ENCODE measurements at places on chromosomes 16 and 17.

GRCh38 chr17:55634702-55635101 is 88.0 kb downstream of the TMEM100 start:
- DNase-seq, result no peak

DNA sequence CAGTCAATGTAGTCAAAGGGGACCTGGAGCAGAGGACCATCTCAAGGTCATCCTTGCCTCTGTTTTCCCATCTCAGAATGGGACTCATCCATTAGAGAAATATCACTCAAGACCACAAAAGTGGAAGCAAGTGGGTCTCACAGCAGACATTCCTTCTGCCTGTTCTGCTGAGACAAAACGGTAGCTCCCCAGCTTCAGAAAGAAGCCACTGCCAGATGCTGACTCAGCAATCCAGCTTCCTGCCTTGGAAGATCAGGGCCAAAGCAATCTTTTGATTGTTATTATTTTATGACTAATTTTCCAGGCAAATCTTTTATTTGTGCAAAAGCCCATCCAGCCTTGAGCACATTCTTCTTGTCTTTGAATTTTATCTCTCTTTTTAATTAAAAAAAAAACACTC is 86.8 kb downstream of the CCT6B start:
- DNase-seq, result no peak

DNA sequence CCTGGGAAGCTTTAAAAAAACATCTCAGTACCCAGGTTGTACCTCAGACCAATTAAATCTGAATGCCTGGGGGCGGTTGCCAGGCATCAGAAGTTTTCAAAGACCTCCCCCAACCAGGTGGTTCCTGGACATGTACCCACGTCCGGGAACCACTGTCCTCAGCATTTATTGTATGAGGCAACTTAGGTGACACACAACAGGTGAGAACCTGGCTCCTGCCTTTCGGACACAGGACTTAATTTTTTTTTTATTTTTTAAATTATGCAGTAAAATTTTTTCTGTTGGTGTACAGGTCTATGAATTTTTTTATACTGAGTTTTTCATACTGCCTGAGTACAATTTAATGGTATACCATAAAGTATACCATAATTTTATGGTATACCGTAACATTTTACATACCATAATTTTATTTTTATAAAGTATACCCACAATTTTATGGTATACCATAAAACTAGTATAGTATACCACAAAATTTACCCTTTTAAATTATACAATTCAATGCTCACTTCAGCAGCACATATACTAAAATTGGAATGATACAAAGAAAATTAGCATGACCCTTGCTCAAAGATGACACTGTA is 38.7 kb upstream of the DHX8 start:
- DNase-seq, result no peak

DNA sequence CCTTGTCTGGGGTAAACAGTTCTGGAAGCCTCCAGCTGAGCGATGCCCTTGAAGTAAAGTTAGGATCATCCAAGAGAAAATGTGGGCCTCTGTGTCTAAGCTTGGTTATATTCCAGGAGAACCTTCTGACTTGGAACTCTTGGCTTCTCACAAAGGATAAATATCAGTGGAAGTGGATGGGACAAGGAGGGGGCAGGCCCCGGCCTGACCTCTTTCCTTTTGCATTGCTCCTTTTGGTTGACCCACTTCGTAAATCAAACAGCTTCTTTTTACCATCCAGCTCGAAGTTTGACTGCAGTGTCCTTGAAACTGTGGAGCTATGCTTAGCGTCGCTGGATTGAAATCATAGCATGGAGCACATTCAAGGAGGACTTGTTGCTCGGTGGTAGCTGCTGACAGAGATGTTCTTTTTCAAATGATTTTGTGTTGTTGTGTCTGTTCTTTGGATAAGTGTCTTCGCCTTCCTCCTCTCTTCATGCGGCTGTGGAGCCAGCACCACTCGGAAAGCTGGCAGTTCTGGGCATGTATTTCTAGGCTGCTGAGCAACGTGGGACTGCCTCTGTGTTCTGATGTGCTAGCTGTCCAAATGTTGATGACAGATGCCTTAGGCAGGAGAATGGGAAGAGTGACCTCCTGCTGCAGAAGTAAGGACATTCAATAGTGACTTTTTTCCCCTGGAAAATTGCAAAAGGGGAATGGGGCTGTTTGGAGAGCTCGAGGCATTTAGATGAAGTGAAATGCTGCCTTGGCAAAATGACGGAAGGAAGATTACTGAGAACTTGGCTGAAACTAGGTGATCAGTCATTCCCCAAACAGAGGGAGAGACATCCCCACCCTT is 4.5 kb downstream of the MINK1 start:
- no peak for DNase-seq

DNA sequence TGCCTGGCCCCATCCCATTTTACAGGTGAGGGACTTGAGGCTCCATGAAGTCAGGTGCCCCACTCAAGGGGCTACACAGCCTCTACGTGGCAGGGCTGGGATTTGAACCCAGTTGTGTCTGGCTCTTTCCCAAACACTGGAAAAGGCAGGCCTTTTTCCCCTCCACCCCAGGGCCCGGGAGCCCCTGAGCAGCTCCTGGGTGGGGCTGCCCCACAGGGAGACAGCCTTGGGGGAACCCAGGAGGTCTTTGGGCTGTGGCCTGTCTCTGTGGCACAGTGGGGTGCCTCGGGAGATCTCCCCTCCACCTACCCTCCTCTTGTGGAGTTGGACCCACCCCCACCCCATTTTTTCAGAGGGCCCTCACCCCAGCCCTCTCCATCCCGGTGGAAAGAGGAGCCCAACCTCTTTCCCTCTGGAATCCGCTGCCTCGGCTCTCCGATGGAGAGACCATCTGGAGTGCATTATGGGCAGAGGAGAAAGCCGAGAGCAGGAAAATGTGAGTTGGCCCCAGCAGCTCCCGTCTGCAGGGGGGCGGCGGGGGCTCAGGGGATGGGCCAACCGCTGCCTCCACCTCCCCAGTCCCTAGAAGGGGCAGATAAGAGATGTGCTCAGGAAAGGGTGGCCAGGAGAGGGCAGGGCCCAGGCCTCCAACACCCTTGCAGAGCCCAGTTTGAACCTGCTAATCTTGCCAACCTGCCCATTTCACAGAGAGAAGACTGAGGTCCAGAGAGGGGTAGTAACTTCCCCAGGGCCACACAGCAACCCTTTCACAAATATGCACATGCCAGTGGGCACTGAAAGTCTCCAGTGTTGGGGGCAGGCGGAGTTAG is 15.4 kb upstream of the TMEM92 start:
- no peak for DNase-seq

DNA sequence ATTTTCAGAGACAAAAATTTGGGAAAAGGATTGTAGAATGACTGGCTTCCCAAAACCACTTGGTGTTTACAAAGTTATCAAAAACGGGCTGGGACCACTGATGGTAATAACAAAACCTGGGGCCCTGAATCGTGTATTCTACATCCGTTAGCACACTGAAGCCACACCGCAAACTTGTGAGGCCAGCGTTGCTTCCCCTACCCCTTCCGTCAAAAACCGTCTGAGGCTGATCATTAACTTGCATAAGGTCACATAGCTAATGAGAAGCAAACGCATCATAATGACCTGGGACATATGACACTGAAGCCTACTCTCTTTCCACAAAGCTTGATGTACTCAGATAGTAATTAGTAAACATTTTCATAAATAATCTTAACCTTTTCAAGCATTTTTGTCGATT is 704.3 kb downstream of the MAF start:
- no peak for DNase-seq

GRCh38 chr16:1906846-1907165 is 11.4 kb downstream of the HS3ST6 start:
- no peak for DNase-seq

DNA sequence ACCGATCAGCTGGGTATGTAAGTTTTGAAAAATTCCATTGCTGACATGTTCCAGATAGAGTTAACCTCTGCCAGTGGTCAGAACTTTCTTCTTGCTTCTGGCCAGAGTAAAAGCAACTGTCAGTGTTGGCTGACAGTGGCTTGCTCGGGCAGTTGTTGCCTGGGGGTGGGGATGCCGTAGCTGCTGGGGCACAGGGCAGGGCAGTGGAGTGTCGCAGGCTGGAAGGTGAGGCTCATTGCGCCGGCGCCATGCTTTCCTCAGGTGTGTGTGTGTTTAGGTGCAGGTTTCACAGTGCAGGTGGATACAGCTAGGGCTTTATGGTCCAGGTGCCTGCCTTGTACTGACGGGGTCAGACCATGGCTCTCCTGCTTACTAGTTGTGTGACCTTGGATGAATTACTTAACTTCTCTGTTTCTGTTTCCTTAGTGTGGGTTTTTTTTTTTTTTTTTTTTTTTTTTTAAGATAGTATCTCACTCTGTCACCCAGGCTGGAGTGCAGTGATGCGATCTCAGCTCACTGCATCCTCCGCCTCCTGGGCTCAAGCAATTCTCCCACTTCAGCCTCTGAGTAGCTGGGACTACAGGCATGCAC is 156.4 kb downstream of the SNX29 start:
- no peak for DNase-seq

- no peak for DNase-seq
Measured at GRCh38 chr17:3213587-3213986, 6.1 kb downstream of the OR1A1 start.

GRCh38 chr16:89164436-89164835 is 7.1 kb upstream of the CDH15 start:
- no peak for DNase-seq

DNA sequence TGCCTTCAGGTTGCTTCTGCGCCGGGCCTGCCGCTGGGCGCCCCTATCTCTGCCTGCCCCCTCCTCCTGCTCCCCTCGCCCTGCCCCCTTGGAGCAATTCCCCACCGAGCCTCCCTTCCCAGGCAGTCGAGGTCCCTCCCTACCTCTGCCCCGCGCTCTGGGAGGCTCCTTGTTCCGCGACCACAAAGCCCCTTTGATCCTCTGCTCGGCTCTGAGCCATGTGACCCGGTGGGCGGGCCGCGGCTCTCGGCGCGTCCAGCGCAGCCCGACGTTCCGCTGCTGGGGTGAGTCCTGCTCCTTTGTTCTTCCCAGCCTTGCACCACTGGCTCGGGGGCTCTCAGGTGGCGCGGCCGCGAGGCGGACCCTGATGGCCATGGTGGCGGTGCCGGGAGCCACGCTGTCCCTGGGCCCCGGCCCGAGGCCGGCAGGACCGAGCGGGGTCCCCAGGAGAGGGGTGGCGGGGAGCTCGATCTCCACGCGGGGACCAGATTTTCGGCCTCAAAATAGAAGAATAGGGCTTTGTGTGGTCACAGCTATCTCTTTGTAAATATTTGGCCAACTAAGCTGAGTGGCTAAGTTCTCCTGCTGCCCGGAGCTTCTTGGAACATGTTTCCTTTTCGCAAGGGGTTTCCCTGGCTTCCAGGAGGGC is 310.6 kb downstream of the SEC14L1 start:
- DNase-seq, result no peak

DNA sequence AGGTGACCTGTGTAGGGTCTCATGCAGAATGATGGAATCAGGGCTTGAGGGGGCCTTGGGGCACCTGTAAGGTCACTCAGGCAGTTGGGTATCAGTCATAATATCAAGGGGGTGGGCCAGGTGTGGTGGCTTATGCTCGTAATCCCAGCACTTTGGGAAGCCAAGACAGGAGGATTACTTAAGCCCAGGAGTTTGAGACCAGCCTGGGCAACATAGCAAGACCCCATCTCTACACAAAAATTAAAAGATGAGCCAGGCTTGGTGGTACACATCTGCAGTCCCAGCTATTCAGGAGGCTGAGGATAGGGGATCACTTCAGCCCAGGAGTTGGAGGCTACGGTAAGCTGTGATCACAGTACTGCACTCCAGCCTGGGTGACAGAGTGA is 7.5 kb downstream of the ERN2 start:
- DNase-seq, result no peak

DNA sequence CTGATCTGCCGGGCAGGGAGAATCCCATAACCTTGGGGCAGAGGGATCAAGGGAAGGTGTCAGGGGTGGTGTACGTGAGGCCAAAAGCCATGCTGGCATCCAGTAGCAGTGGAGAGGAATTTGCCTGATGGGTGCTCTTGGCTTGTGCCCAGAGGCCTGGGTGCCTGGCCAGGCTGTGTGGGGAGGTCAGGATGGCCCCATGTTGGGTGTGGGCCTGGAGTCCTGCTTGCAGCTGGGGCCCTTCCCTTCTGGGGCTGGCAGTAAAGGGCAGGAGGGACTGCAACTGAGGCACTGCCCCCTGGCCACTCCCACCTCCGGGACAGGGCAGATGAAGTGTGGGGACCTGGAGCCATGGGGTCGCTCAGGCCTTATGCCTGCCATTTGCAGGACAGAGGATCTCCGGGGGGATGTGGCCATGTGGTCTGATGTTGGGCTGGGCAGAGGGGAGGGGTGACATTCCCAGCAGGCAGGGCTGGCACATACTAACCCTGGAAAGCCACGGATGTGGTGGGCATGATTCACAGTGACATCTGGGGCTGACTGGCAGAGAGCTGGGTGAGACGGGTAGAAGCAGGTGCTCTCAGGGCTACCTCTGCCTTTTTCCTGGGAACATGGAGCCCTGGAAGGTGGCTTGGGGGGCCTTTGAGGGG is 3.5 kb downstream of the FMNL1 start:
- no peak for DNase-seq

DNA sequence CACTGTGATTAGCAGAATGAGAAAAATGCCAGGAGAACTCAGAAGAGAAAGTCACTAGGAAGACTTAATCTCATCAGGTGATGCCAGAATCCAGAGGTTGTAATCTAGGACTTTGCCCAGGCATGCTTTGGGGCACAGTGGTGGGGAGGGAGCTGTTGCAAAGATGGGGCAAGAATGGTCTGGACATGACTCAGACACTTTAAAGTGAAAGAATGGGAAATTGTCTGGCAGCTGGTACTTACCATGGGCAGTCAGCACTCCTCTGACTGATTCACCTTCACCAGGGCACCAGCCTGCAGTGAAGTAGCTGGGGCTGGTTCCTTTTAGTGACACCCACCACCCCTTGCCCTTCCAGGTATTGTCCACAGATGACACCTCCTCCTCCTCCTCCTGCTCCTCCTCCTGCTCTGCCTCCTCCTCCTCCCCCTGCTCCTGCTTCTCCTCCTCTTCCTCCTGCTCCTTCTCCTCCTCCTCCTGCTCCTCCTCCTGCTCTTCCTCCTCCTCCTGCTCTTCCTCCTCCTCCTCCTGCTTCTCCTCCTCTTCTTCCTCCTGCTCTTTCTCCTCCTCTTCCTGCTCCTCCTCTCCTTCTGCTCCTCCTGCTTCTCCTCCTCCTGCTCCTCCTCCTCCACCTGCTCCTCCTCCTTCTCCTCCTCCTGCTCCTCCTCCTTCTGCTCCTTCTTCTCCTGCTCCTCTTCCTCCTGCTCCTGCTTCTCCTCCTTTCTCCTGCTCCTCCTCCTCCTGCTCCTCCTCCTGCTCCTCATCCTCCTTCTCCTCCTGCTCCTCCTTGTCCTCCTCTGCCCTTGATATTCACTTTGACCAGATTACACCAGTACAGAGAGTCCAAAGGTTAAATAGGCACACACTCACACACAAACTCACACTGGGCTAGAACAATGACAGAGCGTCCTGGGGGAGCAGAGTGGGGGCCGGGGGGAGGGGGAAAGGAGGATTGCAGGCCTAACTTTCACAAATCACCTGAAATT is at the start of gene CHD9NB:
TSS of gene CHD9NB (minus strand) at position 379 of the 983 bp plus-strand sequence. CDS start 8,739 bp downstream, outside the sequence.
- no peak for DNase-seq

GRCh38 chr17:13030459-13031300 is 12.9 kb upstream of the ELAC2 start:
- DNase-seq, result no peak

GRCh38 chr16:1825381-1825863 is 1.2 kb downstream of the HAGH start:
- no peak for DNase-seq

Measured in NCI-H187 treated with DMSO at 0.1 percent for 48 hours (cell line).